ENCODE measurements at places on chromosomes 5 and 9. TPM values are rescaled to one million over a fixed set of nuclear protein-coding genes. Genes with fewer than 3 reads are reported as not detected.

DNA sequence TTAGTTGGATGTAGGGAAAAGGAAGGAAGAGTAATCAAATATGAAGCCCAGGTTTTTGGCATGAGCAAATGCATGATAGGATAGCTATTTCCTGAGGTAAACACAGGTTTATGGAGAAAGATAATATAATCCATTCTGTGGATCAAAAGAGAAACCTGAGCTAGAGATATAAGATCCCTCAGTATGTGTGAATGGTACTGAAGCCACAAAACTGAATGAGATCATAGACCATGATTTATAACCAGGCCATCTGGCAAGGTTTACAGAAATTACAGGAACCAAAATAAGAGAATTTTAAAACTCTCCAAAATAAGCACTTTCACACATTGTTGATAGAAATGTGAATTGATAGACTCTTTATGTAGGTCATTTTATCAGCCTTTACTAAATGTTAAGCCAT lies 28.7 kb upstream of the ECM2 start:
- no peaks in the 10 kb centered on the region for H3K27me3 ChIP-seq
- H3K4me1 ChIP-seq = no peaks in the 10 kb centered on the region
- H3K36me3 ChIP-seq = no peaks in the 10 kb centered on the region

GRCh38 chr9:36492865-36493264 lies 79.8 kb upstream of the MELK start:
- H3K4me3 ChIP-seq = no peak overlapping the region
- no peak overlapping the region for H3K27ac ChIP-seq
- peaks cover 46% of the 10 kb centered on the region for H3K4me1 ChIP-seq
- H3K27me3 ChIP-seq = no peaks in the 10 kb centered on the region

DNA sequence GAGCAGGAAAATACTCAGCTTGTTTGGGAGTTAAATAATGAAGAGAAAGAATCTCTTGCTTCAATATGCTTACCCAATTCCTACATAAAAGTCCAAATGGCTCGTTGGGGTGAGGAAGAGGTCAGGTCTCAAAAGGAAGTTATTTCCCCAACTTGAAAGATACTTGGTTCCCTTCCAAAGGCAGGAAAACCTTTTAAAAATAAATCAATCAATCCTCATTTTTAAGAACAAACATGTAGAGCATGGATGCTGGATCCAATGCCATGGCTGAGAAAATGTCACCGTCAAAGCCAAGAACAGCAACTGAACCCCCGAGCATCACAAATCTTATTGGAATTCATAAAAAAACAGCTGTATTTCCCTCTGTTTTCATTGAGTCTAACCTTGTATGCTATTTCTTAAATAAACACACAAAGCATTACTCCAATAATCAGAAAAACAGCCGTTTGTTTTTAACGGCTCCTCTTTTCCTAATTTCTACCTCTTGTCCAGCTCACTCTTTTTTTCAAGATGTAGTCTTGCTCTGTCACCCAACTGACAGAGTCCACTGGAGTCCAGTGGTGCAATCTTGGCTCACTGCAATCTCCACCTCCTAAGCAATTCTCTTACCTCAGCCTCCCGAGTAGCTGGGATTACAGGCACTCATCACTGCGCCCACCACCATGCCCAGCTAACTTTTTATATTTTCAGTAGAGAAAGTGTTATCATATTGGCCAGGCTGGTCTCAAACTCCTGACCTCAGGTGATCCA lies 140.7 kb downstream of the GNA14 start:
- H3K27ac ChIP-seq = no peak overlapping the region
- H3K27me3 ChIP-seq = no peaks in the 10 kb centered on the region
- no peak for DNase-seq
- no peaks in the 10 kb centered on the region for H3K36me3 ChIP-seq
- no peaks in the 10 kb centered on the region for H3K4me1 ChIP-seq

- H3K4me1 ChIP-seq = no peaks in the 10 kb centered on the region
- no peaks in the 10 kb centered on the region for H3K36me3 ChIP-seq
- no peak overlapping the region for H3K27ac ChIP-seq
These were observed 141.1 kb downstream of the HSD17B3 start for GRCh38 chr9:96160866-96161265.

GRCh38 chr5:36613771-36614656 lies 7.6 kb downstream of the SLC1A3 start:
- DNase-seq = no peak
- H3K36me3 ChIP-seq = no peaks in the 10 kb centered on the region
- no peaks in the 10 kb centered on the region for H3K27me3 ChIP-seq
- H3K27ac ChIP-seq = no peak overlapping the region
- no peaks in the 10 kb centered on the region for H3K4me1 ChIP-seq
- no peak overlapping the region for H3K4me3 ChIP-seq

DNA sequence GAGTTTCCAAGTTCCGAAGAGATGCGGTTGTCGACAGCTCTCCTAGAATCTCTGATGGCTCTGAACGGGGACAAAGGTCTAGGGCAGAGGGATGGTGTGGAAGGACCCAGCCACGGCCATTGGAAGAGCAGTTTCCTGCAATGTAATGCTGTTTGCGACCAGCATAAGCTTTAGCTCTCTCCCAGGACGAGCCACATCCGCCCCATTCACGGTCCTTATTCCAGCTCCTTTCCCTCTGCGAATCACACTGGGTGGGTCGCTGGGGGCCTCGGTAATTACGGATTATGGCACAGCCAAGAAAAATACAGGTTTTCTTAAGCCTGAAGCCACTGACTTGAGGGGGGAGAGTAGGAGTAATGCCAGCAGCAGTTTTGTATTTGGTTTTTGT lies 22.7 kb downstream of the ANXA2R start:
- H3K4me3 ChIP-seq = peak overlapping the region; percentile 73
- H3K36me3 ChIP-seq = no peaks in the 10 kb centered on the region
- H3K27me3 ChIP-seq = no peaks in the 10 kb centered on the region

GRCh38 chr5:125868036-125868435 lies 555.2 kb upstream of the GRAMD2B start:
- H3K4me1 ChIP-seq = no peaks in the 10 kb centered on the region
- H3K27ac ChIP-seq = no peak overlapping the region
- no peaks in the 10 kb centered on the region for H3K36me3 ChIP-seq
- no peaks in the 10 kb centered on the region for H3K27me3 ChIP-seq
- no peak for DNase-seq

DNA sequence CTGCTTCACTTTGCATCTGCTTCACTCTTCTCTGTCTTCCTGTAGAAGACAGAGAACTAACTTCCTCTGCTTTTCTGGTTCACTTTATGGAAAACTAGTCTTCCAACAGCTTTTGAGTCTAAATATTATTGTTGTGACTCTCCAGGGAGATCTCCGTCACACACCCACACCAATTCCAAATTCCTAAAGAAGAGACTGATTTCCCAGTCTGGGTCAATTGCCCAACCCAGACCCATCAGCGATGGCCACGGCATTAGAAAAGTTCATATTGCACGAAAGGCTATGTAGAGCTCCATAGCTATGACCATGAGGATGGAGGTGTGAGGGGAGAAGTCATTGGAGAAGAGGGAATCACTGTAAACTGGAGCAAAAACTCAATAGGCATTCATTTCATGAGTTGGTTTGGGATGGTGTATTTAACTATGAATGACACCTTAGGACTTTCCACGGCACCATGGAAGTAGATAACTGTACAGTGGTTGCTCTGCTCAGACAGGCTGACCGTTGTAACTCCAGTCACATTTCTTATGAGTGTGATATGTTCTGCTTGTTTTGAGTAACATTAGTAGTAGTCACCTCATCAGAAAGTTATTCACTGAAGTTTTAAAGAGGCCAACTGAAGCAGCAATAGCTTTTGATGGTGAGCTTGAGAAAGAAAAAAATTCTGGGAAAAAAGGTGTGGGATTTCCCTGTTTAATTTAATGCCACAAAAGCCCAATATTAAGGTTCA lies 78.1 kb upstream of the MAMDC2 start:
- H3K36me3 ChIP-seq = no peaks in the 10 kb centered on the region
- H3K27ac ChIP-seq = no peak overlapping the region
- no peak for DNase-seq
- no peak overlapping the region for H3K4me3 ChIP-seq
- no peaks in the 10 kb centered on the region for H3K27me3 ChIP-seq

GRCh38 chr5:31731710-31732301 lies 92.9 kb downstream of the PDZD2 start:
- no peaks in the 10 kb centered on the region for H3K36me3 ChIP-seq
- no peaks in the 10 kb centered on the region for H3K27me3 ChIP-seq
- no peak overlapping the region for H3K27ac ChIP-seq
- peak; percentile 8 for DNase-seq
- H3K4me1 ChIP-seq = peaks cover 12% of the 10 kb centered on the region

DNA sequence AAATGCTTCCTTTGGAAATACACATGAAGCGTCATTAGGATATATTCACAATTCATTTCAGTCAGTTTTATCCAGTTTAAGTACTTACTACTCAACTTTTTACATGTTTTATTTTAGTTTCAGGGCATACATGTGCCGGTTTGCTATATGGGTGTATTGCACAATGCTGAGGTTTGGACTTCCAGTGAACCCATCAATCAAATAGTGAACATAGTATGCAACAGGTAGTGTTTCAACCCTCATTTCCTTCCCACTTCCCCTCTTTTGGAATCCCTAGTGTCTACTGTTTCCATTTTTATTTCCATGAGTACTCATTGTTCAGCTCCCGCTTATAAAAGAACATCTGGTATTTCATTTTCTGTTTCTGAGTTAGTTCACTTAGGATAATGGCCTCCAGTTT lies 74.7 kb downstream of the TMEM161B start:
- no peak overlapping the region for H3K4me3 ChIP-seq
- no peaks in the 10 kb centered on the region for H3K4me1 ChIP-seq
- no peak for DNase-seq
- no peak overlapping the region for H3K27ac ChIP-seq
- H3K36me3 ChIP-seq = peaks cover 6% of the 10 kb centered on the region

The ARID3C gene
- polyA plus RNA-seq = not detected

Measured in CD4-positive, alpha-beta memory T cell (primary cell).